ENCODE measurements at places on chromosomes 3 and 15.

DNA sequence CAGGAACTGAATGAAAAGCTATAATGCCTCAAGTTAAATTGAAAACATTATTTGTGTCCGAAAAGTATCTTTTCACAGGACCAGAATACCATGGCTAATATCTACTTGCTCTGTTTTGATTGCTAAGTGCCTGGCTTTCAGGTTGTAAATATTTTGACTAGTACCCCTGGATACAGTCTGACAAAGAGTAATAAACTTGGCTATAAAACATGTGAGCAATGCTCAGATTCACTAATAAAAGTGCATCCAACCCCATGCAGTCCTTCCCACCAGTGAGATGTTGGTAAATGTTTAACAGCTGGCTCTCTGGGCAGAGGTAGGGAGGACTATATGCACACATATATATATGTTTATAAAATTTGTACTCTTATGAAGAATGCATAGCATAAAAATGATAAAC, 281.8 kb upstream of the TGFBR2 start:
- no peak for DNase-seq

- no peak for DNase-seq
These were observed 5.7 kb downstream of the TMEM207 start for GRCh38 chr3:190444006-190444405.

DNA sequence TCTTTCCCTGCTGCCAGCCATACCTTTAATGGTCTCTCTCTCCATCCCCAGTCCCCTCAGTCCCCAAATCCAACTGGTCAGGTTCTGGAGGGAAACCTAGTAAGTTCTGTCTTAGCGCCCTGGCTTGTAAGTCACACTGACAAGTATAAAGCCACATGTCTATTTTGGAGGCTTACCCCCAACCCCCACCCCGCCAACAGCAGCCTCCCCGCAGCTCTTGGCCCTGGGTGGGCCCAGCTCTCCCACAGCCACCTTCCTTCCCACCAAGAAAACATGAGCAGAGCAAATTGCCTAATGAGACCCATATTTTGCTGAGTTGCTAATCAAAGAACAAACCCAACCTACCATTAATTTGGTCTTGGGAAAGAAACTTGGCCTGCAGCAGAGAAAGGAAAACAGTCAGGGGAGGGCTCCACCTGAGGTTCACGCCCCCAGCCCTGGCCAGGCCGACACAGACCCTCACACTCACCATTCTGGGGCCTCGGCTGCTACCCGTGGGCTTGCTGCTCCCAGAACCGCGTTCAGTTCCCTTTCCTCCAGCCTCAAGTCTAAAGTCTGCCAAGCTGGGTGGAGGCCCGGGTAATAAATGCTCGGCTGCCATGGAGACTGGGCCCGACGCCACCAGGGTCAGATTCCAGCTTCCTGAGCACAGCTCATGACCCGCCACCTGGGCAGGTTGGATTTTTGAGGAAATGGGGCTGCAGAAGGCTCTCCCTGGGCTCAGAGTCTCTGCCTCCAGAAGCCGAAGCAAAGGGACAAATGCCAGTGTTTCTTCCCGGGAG, at the start of gene CALML4:
Gene CALML4 (minus strand): TSS at position 557 of the 782 bp plus-strand sequence. CDS start 85 bp downstream, at position 472.
- no peak for DNase-seq

DNA sequence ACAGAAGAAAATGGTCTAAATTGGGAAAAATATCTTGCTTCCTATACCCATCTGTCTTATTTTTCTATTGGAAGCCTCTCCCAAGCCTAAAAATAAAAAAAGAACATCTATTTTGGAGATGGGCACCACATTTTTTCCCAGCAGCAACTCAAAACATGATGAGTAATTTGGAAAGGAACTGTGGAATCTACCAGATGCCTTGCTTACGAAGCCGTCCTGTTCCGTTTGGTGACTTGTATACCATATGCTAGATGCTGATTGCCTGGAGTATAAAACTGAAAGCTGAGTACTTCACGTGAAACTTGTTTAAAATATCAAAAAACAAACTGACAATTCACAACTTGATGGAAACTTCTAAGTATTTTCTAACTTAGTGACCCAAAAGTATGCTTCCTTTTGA, 491.0 kb downstream of the ROBO2 start:
- no peak for DNase-seq

DNA sequence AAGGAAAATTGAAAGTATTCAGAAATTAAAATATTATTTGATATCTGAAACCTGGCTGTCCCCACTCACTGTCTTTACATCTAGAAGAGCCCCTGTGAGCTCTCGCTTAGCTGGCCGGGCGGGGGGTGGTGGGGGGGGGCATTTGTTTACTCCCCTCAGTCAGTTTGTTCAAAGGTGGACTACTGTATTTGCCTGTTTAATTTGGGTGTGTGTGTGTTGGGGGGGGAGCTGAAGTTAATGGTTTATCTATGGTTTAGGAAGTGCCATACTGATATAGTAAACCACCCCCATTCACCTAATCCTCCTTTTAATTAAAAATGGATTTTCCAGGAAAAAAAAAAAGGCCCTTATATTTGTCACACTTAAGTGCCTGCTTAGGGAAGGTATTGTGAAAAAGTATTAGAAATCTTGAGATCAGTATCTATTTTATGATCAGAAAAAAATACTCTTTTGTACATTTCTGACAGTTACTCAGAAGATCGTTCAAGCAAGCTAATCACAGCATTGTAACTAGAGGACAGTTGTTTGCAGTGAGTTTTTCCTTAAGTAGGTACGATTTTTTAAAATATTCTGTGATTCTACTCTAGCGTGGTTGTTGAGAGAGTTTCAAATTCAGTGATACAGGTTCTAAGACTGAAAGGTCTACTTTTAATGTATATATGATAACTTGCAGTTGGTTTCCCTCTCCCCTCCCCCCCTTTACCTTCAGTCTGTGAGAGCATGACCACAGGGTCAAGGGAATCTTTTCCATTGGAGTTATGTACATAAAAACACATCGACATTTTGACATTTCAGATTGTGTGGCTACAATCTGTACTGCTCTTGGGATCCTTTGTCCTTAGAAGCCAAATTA, 8.5 kb downstream of the NR2F2 start:
- DNase-seq: no peak

- DNase-seq: no peak
These were observed 72.3 kb downstream of the LMLN start for GRCh38 chr3:198032039-198032936.

- DNase-seq: no peak
These were observed 8.1 kb downstream of the MRPL3 start for GRCh38 chr3:131494706-131495105.

- DNase-seq: no peak
These were observed 460.2 kb downstream of the OCA2 start for GRCh38 chr15:27638958-27639357.

- no peak for DNase-seq
These were observed 138.0 kb downstream of the FBN1 start for GRCh38 chr15:48507416-48508065.

DNA sequence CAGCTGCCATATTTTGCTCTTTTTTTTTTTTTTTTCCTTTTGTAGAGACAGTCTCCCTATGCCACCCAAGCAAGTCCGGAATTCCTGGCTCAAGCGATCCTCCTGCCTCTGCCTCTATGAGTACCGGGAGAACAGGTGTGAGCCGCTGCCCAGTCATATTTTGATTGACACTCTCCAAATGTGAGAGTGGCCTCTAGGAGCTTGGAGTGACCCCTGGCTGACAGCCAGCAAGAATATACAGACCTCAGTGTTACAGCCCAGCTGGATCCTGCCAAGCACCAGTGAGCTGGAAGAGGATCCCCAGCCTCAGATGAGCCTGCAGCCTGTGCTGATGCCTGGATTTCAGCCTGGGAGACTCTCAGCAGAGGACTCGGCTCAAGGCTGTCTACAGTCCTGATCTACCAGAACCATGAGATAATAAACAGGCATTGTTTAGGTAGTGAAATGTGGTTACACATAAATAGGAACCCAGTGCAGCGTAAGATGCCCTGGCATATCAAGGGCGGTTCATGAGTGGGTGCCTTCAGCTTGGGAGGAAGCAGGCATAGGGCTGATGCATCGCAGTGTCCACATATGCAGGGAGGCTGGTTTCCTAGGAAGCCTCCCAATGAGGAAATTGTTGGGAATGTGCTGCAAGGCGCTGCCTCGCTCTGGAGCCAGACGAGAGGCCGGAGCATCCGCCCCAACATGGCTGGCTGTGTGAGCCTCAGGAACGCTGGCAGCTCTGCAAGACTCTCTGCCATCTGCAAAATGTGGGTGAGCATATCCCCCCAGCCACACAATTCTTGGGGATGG, 38.9 kb upstream of the ATP10A start:
- no peak for DNase-seq

GRCh38 chr3:101095693-101096430, 102.6 kb upstream of the ABI3BP start:
- DNase-seq: no peak

GRCh38 chr3:69539134-69539533, 153.2 kb upstream of the FRMD4B start:
- DNase-seq: no peak

- no peak for DNase-seq
These were observed 9.8 kb downstream of the MUC13 start for GRCh38 chr3:124924741-124925140.
